ENCODE measurements at places on chromosomes 6 and 20. TPM values are rescaled to one million over a fixed set of nuclear protein-coding genes. Genes with fewer than 3 reads are reported as not detected.

The GSTA2 gene
- not detected for total RNA-seq

The CNKSR3 gene
- total RNA-seq, result 18.8 TPM

The HUS1B gene
- total RNA-seq, result not detected

The FAM83C gene
- total RNA-seq, result 29.5 TPM

The SIGLEC1 gene
- total RNA-seq, result 0.11 TPM

The GLP1R gene
- under 0.01 TPM for total RNA-seq

The TSHZ2 gene
- total RNA-seq, result 11.8 TPM

The LPA gene
- 0.83 TPM for total RNA-seq

The PNPLA1 gene
- total RNA-seq, result not detected

GRCh38 chr6:4114123-4114522, 21.3 kb downstream of the ECI2 start:
- no peak for DNase-seq
- H3K4me3 ChIP-seq, result no peak overlapping the region
- no peak overlapping the region for H3K27ac ChIP-seq
- peaks cover 52% of the 10 kb centered on the region for H3K36me3 ChIP-seq
- no peaks in the 10 kb centered on the region for H3K27me3 ChIP-seq

- H3K36me3 ChIP-seq, result no peaks in the 10 kb centered on the region
- H3K27me3 ChIP-seq, result peaks cover 13% of the 10 kb centered on the region
- no peak overlapping the region for H3K27ac ChIP-seq
- H3K4me3 ChIP-seq, result no peak overlapping the region
Observed at GRCh38 chr20:48143435-48144081, 358.3 kb upstream of the SULF2 start.

- peaks cover 15% of the 10 kb centered on the region for H3K4me1 ChIP-seq
- H3K27ac ChIP-seq, result no peak overlapping the region
Observed at GRCh38 chr6:98839781-98840361, 5.5 kb downstream of the POU3F2 start.

DNA sequence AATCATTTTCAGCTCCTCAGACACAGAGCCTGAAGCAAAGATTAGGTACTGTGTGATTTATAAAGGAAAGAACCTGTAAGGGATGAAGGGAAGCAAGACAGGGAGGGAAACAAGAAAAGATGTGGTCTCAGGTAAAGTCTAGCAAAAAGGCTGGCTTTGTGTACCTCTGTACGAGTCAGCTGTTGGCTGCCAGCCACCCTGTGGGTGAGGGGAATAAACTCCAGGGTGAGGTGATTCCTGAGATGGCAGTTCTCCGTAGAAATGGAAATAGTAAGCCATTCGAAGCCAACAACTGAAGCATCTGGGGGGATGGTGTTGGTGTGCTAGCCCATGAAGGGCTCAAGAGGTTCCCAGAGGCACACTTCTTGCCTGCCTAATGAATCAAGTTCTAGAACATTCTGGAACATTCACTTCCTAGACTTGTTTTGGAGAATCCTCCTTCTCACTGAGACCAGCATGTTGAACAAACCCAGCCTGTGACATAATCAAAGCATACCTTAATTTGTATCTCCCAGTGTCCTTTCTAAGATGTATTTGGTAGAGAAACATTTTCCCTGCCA, 10.6 kb upstream of the TTPAL start:
- H3K4me1 ChIP-seq, result no peaks in the 10 kb centered on the region
- DNase-seq, result no peak
- no peak overlapping the region for H3K4me3 ChIP-seq
- no peaks in the 10 kb centered on the region for H3K27me3 ChIP-seq
- H3K36me3 ChIP-seq, result no peaks in the 10 kb centered on the region
- H3K27ac ChIP-seq, result no peak overlapping the region

- no peaks in the 10 kb centered on the region for H3K36me3 ChIP-seq
- no peak for DNase-seq
- H3K4me3 ChIP-seq, result no peak overlapping the region
- no peaks in the 10 kb centered on the region for H3K27me3 ChIP-seq
- H3K27ac ChIP-seq, result peak overlapping the region; percentile 21
Observed at GRCh38 chr20:13148402-13148801, 72.7 kb upstream of the ISM1 start.

GRCh38 chr6:107666981-107667601, 157.0 kb downstream of the SCML4 start:
- no peak overlapping the region for H3K4me3 ChIP-seq
- peaks cover 9% of the 10 kb centered on the region for H3K4me1 ChIP-seq
- no peaks in the 10 kb centered on the region for H3K27me3 ChIP-seq

DNA sequence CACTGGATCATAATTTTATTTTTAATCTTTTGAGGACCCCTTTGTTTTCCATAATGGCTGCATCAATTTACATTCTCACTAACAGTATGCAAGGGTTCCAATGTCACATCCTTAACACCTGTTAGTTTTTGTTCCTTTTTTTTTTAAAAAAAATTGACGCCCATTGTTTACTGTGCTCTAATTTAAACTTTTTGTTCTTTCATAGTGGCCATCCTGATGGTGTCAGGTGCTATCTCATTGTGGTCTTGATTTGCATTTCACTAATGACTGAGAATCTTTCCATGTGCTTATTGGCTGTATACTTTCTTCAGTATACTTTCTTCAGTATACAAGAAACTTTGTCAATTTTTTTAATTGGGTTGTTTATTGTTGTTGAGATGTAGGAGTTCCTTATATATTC, 347.0 kb downstream of the RNGTT start:
- H3K4me1 ChIP-seq, result no peaks in the 10 kb centered on the region
- H3K4me3 ChIP-seq, result no peak overlapping the region
- H3K27me3 ChIP-seq, result no peaks in the 10 kb centered on the region
- H3K36me3 ChIP-seq, result no peaks in the 10 kb centered on the region
- no peak overlapping the region for H3K27ac ChIP-seq
- DNase-seq, result no peak

DNA sequence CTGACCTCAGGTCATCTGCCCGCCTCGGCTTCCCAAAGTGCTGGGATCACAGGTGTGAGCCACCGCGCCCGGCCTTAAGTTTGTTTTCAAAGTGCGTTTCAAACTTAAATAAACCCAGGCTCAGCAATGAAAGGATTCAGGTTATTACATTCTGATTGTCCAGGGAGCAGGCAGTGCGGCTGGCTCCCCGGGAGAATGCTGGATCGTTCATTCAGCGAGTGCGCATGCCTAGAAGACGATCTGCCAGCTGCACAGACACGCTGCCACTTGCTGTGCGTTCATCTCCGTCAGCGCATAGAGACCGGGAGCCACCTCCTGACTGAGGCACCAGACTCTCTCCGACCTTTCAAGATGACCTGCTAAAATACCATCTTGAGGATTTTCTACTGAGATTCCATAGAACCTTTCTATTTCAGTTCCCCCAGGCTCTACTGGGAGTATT, 163.9 kb upstream of the ZNF217 start:
- H3K4me1 ChIP-seq, result no peaks in the 10 kb centered on the region
- no peak overlapping the region for H3K4me3 ChIP-seq
- no peaks in the 10 kb centered on the region for H3K27me3 ChIP-seq
- H3K36me3 ChIP-seq, result no peaks in the 10 kb centered on the region
- H3K27ac ChIP-seq, result peak overlapping the region; percentile 78

- no peaks in the 10 kb centered on the region for H3K4me1 ChIP-seq
- DNase-seq, result no peak
- H3K27me3 ChIP-seq, result no peaks in the 10 kb centered on the region
- H3K27ac ChIP-seq, result no peak overlapping the region
Observed at GRCh38 chr6:128240024-128240428, 280.4 kb downstream of the PTPRK start.

DNA sequence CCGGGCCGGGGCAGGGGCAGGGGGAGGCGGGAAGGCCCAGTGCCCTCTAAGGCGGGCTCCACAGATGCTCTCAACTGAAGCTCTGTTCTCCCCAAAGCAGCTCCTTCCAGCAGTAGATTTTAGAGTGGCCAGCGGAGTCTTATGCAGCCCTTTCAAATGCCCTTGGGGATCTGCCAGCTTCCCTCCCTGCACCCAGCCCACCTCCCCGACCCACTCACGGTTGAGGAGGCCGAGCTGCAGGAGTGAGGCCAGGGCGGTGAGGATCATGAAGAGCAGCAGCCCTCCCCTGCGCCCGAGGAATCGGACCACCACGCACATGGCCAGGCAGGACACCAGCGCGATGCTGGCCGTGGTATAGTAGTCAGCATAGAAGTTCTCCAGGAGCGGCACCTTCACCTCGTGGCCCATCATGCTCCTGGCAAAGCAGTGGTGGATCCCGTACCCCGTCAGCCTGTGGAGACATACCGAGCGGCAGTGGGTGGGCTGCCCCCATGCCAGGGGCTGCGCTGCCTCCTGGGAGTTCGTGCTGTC, 28.0 kb downstream of the PSMG4 start:
- peak overlapping the region; percentile 14 for H3K27ac ChIP-seq
- peaks cover 84% of the 10 kb centered on the region for H3K36me3 ChIP-seq
- H3K27me3 ChIP-seq, result no peaks in the 10 kb centered on the region

GRCh38 chr6:162871966-162872365, 144.2 kb downstream of the PACRG start:
- H3K27ac ChIP-seq, result no peak overlapping the region
- no peaks in the 10 kb centered on the region for H3K4me1 ChIP-seq
- H3K27me3 ChIP-seq, result no peaks in the 10 kb centered on the region
- DNase-seq, result no peak

DNA sequence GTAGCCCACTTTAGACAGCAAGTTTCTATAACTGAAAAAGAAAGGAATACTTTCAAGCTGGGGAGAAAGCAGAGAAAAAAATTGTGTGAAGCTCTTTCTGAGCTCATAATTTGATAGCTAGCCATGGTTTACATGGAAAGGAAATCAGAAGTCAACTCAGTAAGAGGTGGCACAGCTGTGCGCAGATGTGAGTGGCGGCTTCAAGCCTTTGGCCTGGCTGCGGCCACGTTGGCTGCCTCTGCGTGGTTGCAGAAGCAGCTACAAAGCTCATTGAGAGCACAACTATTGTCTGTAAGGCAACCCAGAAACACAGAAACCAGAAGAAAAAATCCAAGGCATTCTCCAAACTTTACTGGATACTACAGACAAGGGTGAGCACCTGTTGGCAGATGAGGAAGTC, 136.9 kb downstream of the SASH1 start:
- H3K27me3 ChIP-seq, result no peaks in the 10 kb centered on the region
- peaks cover 4% of the 10 kb centered on the region for H3K36me3 ChIP-seq
- no peak for DNase-seq
- no peaks in the 10 kb centered on the region for H3K4me1 ChIP-seq

- no peak overlapping the region for H3K27ac ChIP-seq
- H3K27me3 ChIP-seq, result peaks cover 12% of the 10 kb centered on the region
- H3K36me3 ChIP-seq, result no peaks in the 10 kb centered on the region
- H3K4me1 ChIP-seq, result peaks cover 12% of the 10 kb centered on the region
- H3K4me3 ChIP-seq, result no peak overlapping the region
Observed at GRCh38 chr6:168004023-168004422, 6.6 kb downstream of the KIF25 start.

DNA sequence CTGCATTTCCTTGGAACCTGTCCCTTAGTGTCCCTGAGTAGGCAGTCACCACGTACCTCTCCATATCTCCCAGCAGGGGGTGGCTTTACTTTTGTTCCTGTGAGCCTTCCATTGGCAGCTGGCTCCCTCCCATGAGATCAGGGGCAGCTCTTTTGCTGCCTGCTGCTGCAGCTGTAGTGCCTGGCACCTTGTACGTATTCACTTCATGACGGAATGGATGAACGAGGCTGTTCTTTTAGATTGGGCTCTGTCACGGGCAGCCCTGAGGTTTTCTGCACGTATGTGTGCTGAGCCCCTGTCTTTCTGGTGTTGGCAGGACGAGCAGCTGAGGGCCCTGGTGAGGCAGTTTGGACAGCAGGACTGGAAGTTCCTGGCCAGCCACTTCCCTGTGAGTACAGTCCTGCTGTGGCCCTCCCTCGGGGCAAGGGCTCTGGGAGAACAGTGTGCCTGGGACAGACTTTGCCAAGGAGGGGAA, 14.6 kb downstream of the MYBL2 start:
- no peak overlapping the region for H3K4me3 ChIP-seq
- no peaks in the 10 kb centered on the region for H3K36me3 ChIP-seq
- no peak overlapping the region for H3K27ac ChIP-seq

GRCh38 chr6:122631571-122632249, 21.5 kb downstream of the PKIB start:
- no peaks in the 10 kb centered on the region for H3K27me3 ChIP-seq
- no peak overlapping the region for H3K4me3 ChIP-seq
- no peaks in the 10 kb centered on the region for H3K36me3 ChIP-seq
- no peak for DNase-seq
- H3K4me1 ChIP-seq, result no peaks in the 10 kb centered on the region

DNA sequence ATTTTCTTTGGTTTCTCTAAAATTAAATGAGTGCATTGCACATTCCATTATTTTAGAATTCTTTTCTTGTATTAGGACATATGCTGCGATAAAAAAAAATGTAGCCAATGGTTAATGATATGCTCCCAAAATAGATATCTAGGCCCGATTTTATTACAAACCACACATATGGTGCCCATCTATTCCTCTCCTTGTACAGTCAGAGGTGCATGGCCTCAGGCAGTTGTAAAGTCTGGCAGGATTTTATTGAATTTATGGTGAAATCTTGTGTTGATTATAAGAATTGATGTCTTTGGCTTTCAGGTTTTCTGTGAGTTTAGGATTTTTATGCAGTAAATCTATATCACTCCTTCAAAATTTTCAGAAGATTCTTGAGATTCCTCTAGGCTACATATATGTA, 192.2 kb downstream of the RFPL4B start:
- H3K4me3 ChIP-seq, result no peak overlapping the region
- DNase-seq, result no peak
- H3K27ac ChIP-seq, result no peak overlapping the region

DNA sequence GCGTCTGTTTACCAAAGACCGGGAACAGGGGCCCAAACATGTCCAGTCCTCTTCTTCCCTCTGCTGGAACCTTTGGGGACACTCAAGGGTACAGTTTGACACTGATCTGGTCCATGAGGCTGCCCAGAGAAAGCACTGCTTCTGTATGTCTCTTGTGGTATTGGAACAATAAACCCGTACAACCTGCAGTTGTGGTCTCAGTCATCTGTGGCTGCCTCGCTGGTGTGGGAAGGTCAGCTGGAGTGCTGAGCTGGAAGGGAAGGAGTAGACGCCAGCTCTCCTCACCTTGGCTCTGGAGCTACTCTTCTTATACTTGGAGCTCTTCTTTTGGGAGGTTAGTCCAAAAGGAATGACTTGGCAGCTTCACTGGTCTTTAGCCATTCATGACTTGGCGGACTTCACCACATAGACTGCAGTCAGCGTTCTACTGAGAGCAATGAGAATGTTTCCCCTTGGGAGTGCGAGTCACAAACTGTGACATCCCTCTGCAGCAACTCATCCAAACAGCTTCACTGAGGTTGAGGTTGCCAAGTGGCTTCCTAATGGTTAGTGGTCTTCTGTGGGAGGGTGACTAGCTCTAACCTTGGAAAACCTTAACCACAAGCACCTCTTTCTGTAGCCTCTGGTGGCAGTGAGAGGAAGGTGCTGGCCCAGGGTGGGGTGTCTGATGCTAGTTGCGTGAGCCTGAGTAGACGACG, 81.2 kb downstream of the ASXL1 start:
- H3K4me1 ChIP-seq, result no peaks in the 10 kb centered on the region
- DNase-seq, result no peak
- H3K27me3 ChIP-seq, result no peaks in the 10 kb centered on the region
- H3K27ac ChIP-seq, result no peak overlapping the region

All from esophagus squamous epithelium (tissue), 5 donors.